ENCODE measurements at places on chromosomes 5 and 9. TPM values are rescaled to one million over a fixed set of nuclear protein-coding genes. Genes with fewer than 3 reads are reported as not detected.

DNA sequence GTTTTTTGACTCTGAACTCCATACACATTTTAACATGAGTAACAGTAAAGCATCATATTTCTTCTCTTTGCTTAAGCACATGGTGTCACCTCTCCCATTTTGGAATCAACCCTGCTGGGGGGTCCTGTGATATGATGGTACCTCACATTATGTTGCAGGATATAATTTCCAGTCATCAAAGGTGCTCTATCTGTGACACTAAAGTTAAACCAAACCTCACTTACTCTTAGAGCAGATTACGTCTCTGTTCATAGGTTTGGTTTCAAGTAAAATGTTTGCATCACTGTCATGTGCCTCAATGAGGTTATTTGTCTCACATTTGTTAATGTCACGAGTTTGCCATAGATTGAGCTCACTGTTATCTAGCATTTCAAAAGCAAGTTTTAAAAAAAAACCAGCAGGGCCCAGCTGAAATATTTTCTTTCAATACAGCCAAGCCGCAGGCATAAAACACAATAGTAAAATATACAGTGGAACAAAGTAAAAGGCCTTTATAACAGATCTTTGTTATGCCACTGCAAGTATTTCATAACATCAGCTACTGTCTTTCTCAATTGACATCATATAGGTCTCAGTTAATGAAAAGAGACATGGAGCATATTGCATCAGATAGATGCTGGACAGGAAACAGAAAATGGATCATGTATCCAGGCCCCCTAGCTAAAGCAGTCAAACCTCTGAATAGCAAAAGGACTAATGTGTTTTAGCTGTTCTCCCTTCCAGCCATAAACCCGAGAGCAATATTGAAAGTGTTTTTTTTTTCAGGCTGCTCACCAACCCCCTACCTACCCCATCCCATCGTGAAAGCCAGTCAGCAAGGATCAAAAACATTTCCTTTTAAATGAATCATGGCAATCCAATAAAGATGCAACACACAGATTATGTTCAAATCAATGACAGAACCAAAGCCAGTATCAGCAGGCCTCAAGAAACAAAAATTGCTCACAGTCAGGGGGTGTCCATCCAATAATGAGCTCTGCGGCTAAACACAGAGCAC lies 182.1 kb upstream of the ITGA1 start:
- DNase-seq = no peak

DNA sequence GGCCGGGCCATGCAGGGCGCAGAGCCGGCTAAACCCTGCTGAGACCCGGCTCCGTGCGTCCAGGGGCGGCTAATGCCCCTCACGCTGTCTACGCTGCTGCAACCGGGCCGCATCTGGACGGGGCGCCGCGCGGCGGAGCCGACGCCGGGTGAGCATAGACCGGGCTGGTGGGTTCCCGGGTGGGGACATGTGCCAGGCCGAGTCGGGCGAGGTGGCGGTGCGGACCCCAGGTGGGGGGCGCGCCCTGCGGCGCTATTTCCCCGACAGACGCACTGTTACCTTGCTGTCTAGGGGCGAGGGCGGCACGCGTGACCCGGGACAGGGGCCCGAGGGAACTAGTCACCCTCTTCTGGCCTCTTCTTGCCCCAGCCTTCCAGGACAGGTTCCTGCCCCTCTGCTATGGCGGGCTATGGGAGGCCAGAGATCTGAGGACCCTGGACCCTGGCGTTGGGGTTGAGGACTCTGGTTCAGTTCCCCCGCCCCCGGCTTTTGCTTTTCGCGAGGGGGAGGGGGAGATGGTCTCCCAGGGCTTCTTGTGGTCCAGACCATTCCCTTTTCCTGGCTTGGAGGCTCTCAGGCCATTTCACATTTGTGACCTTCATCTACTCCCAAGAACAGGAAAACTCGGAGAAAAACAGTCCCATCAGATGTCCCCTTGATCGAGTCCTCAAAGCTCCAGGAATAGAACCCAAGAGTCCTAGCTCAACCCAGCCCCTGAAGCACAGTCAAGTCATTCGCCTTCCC lies 536 bp downstream of the SLC27A4 start:
- peak; percentile 28 for DNase-seq

GRCh38 chr5:73663161-73663859 lies 37.3 kb downstream of the ARHGEF28 start:
- DNase-seq = no peak

DNA sequence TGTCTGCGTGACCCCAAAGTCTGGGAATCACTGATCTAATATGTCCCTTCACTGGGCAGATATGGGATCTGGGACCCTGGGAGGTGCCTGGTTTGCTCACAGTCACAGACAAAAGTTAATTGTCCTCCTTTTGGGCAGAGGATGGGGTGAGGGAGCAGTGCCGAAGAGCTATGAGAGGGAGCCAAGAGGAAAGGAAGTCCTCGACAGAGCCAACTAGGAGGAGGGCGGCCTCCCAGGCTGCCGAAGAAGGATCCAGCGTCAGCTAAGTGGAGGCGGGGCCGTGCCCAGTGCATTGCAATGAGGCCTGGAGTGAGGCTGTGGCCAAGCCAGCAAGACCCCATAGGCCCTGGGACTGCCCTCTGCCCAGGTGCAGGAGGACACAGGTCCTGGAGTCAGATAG lies 11.4 kb downstream of the AIF1L start:
- DNase-seq = no peak

GRCh38 chr5:124153588-124153987 lies 592.9 kb downstream of the ZNF608 start:
- no peak for DNase-seq

- no peak for DNase-seq
Observed at GRCh38 chr9:123999661-124000060, 11.9 kb upstream of the LHX2 start.

GRCh38 chr9:91247278-91247677 lies 114.4 kb downstream of the AUH start:
- DNase-seq = no peak

DNA sequence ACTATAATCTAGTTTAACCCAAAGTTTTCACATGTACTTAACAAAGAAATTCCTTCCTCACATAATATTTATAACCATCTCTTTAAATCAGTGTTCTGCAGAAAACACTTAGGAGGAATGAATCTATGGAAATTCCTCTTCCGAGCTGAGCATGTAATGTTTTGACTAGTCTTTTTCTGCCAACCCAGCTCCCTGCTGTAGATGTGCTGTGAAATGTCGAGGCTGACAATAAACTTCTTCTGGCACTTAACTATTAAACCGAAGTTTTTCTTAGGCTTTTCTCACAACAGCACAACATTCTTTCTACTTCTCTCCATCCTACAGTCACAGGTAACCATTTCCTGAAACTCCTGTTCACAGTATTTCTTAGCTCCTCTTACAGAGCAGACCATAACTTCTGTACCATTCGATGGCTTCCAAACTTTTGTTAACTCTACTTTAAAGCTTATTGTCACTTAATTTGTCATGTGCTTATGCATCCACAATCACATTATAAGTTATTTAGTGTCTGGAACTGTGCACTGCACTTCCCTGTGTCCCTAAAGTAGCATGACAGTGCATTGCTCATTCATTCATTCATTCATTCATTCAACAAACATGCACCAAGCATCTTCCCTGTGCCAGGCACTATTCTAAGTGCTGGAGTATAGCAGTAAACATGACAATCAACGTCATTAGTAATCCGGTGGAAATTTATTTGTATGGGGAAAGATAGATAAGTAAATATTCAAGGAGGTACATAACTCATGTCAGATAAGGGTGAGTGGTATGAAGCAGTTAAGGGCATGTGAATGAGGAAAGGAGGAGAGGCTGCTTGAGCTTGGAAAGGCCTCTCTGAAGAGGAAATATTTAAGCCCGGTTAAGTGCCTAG lies 54.6 kb downstream of the TSSK1B start:
- DNase-seq = peak; percentile 20

DNA sequence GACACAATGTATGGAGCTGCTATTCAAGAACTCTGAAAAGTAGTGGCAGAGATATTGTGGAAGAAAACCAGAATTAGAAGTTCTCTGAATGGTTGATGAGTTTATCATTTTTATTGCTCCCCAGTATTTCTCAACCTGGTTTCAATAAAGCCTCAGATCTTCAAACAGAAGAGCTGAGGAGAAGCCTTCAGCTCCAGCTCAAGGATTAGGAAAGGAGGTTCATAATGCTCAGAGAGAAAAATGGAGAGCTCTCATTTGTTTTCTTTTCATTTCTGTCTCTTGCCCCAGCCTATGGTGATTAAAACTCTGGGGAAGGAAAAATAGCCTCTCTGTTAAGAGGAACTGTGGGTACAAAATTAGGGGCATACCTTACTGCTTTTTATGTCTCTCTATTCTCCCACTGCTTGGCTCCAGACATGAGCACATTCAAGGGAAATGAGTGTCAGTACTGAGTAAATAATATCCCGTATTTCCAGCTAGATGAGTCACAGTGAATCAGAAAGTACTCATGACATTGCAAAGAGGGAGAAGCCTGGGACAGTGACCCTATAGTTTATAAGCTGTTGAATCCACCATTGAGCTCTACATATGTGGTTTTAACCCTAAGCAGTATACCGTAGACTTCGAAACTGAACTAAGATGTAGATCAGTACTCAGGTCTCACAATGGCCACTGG lies 138.1 kb downstream of the EMB start:
- no peak for DNase-seq

- no peak for DNase-seq
Observed at GRCh38 chr9:96874201-96874785, 20.0 kb upstream of the ZNF782 start.

Gene KIF3A
- 2.4 TPM for polyA plus RNA-seq

Gene ANKDD1B
- 0.05 TPM for polyA plus RNA-seq

Gene PHF24
- polyA plus RNA-seq = not detected

Data from endothelial cell of umbilical vein (primary cell).